Hematopoietic multipotent progenitor cell treated with erythropoietin and hydrocortisone succinate and interleukin-3 and kit ligand, for 4 days (in vitro differentiated cells): ENCODE measurements at places on chromosomes 12 and 14.

DNA sequence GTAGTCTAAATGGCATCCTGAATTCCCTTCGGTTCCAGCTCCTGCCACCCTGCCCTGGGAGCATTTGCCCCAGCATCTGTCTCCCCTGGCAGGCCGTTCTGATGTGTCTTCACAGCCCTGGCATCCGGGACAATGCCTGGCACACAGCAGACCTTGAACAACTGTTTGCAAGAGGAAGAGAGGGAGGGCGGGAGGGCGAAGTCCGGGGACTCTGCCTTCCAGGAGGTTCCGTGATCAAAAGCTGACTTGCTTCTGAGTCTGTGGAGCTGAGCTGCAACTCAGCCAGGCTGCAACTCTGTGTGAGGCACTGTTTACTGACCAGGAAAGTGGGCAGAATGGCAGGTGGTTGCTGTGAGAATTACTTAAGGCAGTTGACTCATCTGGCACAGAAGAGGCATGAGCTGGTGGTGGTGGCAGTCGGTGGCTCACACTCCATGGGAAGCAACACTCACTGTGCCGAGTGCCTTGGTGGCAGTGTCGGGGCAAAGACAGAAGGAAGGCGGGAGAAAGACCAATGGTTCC is 61.1 kb upstream of the DLK1 start:
- DNase-seq = no peak

- DNase-seq = no peak
These were observed 35.5 kb downstream of the PLXNC1 start for GRCh38 chr12:94183708-94184379.

DNA sequence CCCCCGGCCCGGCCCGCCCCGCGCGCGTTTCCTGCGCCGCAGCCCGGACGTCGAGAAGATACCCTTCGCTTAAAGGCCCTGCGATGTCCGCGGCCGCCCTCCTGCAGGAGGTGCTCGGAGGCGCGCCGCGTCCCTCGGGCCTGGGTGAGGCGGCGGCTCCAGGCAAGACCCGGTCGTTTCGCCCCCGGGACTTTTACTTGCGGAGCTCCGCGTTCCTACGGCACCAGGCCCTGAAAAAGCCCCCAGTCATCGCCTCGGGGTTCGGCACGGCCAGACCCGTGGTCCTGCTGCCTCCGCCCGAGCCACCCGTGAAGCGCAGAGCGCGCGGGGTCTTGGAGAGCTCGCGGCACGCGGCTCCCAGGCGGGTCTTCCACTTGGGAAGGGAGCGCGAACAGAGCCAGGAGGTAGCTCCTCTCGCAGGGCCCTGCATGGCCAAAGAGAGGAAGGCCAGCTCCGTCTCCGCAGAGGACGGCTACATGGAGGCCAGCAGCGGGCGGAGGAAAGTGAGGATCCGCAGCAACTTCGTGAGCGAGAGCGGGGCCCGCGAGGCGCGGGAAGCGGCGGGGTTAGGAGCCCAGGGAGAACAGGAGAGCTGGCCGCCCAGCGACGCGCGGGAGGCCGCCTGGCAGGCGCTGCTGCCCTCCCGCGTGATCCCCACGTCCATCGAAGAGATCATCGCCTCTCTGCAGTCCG is 26.9 kb downstream of the TTC6 start:
- DNase-seq = peak; percentile 13

- DNase-seq = no peak
These were observed 7.1 kb downstream of the HECTD4 start for GRCh38 chr12:112375105-112375504.

GRCh38 chr12:68805592-68806120 is 2.3 kb upstream of the MDM2 start:
- no peak for DNase-seq

DNA sequence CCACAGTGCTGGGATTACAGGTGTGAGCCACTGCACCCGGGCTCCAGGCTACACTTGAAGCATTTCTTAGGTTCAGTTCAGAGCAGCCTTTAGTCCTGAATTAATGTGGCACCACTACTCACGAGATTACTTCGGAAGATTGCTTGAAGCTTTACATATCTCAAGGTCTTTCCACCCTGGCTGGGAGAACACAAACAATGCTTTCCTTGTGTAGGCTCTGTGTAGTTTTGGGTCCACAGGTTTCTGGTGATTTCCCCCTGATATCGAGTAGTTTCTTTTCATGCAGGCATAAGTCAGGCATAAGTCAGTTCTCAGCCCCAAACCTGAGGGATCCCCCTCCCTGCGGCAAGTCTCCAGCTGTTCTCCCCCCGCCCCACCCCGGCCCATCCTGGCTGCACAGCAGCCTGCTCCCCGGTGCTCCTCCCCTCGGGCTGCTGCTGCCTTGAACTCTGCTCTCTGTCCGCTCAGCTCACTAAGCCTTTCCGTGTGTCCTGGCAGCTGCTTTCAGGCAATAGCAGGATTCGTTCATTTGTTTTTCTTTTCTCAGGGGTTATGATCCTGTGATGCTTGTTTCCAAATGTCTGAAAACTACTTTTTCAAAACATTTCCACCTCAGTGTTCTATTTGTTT is 417.7 kb downstream of the TMEM121 start:
- DNase-seq = no peak

DNA sequence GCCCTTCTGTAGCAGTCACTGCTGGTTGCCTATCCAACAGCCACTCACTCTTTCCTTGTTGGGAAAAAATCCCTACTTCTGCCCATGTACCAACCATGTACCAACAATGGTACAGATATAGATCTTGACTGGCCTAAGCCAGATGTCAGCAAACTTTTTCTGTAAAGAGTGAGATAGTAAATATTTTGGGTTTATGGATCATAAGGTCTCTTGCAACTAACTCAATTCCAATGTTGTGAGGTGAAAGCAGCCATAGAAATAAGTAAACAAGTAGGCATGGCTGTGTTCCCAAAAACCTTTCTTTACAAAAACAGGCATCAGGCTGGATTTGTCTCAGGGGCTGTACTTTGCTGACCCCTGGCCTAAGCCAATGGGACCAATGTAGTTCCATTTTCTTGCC is 73.5 kb downstream of the ARMH4 start:
- no peak for DNase-seq

GRCh38 chr12:122203301-122204166 is at the start of gene B3GNT4:
Gene B3GNT4 (plus strand): TSS chr12:122203709. CDS start chr12:122204619, 910 bp downstream.
- peak; percentile 69 for DNase-seq

- DNase-seq = peak; percentile 77
These were observed 96.9 kb upstream of the FGD4 start for GRCh38 chr12:32302218-32303173.

DNA sequence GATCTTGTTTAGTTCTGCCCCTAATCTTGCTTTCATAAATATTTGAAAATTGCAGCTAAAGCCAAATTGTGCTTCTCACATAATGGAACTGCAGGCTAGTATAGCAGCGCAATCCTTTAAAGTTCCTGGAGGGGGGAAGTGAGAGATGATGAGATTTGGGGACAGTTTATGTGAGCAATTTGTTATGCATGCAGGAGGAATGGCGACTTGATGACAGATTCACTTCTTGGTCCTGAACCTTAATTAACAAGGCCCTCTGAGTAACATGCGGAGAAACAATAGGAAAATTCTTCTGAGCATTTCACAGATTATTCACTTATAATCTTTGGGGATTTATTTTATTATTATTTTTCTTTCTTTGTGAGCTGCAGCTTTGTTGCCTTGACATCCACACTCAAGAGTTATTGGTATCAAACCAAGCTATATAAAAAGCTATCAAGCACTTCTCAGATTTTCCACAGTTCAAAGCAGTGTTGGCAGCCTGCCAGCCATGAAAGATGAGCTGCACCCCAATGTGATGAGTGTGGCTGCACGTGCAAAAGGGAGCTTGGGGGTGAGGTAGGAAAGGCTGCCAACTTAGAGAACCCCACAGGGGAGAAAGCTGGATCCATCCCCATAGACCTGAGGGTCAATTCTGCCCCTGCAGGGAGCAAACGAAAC is 1662.2 kb upstream of the FLRT2 start:
- no peak for DNase-seq

- DNase-seq = no peak
These were observed 522.1 kb downstream of the TMEM132D start for GRCh38 chr12:129381715-129382114.

GRCh38 chr12:75977590-75977951 is 54.0 kb downstream of the PHLDA1 start:
- no peak for DNase-seq

DNA sequence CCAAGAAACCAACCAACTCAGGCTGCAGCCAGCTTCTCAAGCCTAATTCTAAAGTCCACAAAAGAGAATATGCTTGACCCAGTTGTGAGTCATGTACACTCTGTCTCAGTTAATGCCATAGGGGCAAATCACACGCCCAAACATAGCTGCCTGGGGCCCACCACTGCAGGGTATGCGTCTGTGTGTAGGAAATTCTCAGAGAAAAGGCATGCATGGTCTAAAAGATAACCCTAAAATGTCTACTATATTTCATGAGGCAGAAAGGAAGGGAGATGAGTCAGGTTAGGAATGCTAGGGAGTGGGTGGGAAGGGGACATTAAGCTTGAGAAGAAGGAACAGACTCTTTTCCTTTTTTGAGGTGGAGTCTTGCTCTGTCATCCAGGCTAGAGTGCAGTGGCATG is 22.3 kb upstream of the SPTLC2 start:
- peak; percentile 39 for DNase-seq

DNA sequence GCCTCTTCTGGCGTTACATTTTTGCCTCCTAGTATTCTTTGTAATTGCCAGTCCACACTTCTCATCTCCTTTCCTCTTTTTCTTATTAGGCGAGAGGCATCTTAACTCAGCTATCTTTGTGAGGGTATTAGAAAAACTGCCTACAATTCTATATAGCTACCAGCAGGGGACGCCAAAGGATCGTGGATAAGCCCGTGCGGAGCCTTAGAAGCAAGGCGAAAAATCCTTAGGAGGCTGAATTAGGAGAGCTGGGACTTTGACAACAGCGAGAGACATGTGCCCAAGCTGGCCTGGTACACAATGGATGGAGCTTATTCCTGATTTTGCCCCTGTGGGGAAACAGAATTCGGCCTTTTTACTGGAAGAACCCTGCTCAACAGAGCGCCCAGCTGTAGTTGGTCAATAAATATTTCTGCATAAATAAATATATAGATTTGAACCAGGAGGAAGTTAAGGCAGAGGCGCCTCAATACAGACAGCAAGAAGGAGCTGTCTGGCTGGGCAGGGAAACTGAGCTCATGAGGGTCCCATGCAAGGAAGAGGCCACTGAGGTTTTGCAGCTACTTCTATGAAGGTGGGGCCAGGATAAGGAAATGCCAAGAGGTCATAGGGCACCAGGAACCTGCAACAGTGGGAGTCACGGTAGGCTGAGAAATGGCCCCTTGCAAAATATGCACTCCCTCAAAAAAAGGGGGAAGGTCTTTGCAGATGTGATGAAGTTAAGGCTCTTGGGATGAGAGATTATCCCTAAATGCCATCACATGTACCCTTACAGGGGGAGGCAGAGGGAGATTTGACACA is 14.6 kb upstream of the RBM19 start:
- DNase-seq = peak; percentile 83
